GF-D8 (cell line): ENCODE measurements at places on chromosomes 12 and 14.

DNA sequence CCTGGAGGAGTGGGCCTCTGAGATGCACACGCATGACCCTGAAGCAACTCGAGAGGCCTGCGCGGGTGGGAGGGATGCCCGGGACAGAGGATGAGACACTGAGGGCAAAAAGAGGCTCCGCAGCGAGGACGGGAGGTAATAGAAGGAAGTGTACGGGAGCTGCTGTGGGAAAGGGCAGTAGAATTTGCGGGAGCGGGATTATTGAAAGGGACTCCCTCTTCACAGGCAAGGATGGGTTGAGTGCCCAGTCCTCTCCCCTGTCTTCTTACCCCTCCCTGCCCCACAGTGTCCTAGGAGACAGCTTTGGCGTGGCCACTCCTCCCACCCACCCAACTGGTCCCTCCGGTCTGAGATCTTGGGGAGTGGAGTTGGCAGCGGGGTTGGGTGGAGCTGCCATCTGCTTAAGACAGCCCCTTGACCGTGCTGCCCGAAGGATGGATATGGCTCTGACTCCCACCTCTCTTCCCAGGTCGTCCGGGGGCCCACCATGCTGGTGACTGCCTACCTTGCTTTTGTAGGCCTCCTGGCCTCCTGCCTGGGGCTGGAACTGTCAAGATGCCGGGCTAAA is 15.7 kb upstream of the ESPL1 start:
- DNase-seq = no peak

DNA sequence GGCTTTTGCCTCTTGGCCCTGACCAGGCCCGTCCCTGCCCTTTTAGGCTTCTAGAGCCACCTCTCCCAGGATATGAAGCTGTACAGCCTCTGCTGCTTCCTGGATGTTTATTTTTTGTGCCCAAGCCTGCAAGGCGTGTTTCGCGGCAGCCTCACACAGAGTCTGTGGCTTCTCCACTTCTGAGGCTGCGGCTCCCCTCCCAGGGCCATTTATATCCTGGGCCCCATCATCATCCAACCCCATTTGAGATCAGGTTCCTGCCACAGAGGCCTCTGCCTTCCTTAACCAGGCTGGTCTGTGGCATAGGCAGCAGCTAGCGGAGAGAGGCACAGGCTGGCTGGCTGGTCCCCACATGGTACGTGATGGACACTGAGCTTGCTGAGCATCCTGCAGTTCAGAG is 114.1 kb upstream of the PWP1 start:
- no peak for DNase-seq

DNA sequence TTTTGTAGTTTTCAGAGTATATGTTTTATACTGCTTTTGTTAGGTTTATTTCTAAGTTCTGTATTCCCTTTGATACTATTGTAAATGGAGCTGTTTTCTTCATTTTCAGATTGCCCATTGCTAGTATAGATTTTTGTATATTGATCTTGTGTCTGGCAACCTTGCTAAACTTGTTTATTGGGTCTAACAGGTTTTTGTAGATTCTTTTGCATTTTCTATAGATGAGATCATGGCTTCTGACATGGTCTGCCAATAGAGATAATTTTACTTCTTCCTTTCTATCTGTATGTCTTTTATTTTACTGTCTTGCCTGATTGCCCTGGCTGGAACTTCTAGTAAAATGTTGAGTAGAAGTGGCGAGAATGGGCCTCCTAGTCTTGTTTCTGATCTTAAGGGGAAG is 40.3 kb downstream of the ANKRD9 start:
- DNase-seq = no peak

DNA sequence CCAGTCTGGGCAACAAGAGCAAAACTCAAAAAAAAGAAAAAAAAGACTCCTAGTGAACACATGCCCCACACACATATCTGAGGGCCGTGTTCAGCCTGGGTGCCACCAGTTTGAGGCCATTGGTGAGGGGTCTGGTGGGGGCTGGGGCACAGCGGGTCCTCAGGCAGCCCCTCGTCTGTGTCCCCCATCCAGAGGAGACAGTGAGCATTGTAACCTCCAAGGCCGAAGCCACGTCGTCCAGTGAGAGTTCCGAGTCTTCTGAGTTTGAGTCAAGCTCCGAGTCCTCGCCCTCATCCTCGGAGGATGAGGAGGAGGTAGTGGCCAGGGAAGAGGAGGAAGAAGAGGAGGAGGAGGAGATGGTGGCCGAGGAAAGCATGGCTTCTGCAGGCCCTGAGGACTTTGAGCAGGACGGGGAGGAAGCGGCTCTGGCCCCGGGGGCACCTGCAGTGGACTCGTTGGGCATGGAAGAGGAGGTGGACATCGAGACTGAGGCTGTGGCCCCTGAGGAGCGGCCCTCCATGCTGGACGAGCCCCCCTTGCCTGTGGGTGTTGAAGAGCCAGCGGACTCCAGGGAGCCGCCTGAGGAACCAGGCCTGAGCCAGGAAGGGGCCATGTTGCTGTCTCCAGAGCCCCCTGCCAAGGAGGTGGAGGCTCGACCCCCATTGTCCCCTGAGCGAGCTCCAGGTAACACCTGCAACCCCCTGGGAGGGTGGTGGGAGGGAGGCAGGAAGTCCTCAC is 15.6 kb downstream of the SETD1B start:
- DNase-seq = no peak

GRCh38 chr12:58602736-58603135 is 317.6 kb downstream of the LRIG3 start:
- DNase-seq = no peak

- no peak for DNase-seq
Measured at GRCh38 chr12:21827083-21827482, 52.6 kb upstream of the KCNJ8 start.

- no peak for DNase-seq
Measured at GRCh38 chr12:4909410-4909733, 333 bp upstream of the KCNA1 start.

DNA sequence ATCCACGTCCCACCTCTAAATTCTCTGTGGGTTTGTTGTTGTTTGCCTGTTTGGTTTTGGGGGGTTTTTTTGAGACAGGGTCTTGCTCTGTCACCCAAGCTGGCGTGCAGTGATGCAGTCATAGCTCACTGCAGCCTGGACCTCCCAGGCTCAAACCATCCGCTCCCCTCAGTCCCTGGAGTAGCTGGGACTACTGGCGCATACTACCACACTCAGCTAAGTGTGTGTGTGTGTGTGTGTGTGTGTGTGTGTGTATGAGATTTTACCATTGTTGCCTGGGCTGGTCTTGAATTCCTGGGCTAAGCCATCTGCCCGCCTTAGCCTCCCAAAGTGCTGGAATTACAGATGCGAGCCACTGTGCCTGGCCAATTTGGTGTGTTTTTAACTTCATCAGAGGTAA is 236.2 kb downstream of the SLC41A2 start:
- DNase-seq = no peak

- no peak for DNase-seq
Measured at GRCh38 chr12:21697904-21698630, 40.4 kb upstream of the LDHB start.

DNA sequence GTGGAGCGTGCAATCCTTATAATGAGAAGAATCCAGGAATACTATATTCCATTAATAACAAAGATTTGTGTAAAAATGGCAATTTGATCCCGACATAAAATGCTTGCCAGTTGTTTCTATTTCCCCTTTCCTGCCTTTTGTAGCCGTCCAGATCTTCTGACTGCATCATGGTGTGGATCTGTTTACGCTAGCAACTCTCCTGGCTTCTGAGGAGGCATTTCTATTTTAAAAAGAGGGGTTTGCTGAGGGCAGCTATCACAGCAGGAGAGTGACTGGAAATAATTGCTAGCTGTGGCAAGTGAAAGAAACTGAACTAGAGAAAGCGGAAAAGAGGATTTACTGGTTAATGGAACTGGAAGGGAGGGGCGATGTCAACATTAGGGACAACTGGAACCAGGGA is 145.6 kb downstream of the ATP23 start:
- DNase-seq = no peak
